ENCODE measurements at places on chromosomes 7 and 10.

- DNase-seq = no peak
Measured at GRCh38 chr10:29486433-29486832, 148.3 kb downstream of the SVIL start.

DNA sequence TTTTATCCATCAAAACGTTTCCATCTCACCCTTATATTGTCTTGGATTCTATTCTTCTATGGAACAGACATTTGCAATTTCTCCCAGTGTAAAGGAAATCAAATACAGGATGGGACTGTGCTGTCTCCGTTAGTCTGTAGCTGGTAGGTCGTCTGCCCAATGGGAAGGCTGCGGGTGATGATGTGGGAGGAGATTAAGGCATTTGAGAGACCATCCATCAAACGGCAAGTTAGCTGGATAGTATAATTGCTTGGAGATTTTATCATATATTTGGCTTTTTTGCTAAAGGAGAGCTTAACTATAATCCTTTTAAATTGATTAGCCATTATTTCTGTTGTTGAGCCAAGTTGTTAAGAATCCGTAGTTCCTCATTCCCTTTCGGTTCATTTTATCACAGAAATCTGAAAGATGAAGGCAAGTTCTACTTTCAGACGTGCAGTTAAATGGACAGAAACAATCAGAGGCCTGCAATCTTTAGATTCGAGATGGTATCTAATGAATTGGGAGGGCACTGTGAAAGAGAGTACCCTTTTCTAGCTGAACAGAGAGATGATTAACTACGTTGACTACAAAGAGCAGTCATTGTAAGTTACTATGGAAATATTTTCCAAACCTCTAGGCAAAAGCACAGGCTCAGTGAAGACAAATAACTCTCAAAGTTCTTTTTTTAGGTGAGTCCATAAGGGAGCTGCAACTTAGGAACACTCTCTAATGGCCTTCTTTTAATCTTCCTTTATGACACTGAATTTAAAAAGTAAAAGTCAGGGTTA lies 253.3 kb upstream of the KIAA1217 start:
- no peak for DNase-seq

DNA sequence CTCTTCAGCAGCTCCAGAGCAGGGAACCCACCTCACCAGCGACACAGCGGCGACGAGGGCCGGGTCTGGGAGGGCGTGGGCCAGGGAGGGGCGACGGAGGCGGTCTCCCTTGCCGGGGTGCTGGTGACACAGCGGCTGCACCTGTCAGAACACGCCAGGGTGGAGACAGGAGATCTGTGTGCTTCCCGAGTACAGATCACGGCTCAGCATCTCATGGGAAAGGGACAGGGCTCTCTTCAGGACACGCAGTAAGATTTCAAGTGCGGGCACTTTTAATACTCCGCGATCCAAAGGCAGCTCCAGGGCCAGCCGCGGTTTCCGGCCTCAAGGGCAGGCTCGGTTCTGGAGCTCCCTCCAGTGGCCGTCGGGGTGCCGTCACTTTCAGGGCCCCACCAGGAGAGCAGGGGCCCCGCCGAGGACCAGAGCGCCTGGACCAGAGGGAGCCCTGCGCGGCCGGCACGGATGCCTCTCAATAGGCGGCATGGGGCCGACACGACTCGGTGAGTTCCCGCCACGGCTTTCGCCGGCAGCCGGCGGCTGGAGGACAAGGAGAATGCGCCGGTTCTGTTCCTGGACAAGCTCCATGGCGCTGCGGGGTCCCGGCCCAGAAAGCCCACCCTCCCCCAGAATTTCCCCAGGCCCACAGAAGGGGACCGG lies 21.4 kb downstream of the GPR146 start:
- peak; percentile 100 for DNase-seq

- DNase-seq = no peak
Measured at GRCh38 chr7:22702516-22702915, 24.5 kb upstream of the IL6 start.

DNA sequence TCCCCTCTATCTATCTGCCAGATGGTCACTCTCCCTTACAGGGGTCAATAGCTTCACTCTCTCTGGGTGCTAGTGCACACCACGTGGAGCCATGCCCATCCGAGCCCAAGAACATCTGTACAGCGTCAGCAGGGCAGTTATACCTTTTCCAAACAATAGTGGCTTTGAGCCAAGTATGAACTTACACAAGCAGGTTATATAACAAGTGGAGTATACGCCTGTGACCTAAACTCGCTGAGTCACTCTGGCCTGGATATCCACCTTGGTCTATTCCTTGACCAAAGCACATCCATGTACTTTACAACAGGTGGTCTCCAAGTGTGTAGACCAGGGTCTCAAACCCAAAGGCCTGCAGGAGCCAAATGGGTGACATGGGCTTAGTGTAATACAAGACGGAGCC lies 20.3 kb downstream of the PLAC9 start:
- no peak for DNase-seq

DNA sequence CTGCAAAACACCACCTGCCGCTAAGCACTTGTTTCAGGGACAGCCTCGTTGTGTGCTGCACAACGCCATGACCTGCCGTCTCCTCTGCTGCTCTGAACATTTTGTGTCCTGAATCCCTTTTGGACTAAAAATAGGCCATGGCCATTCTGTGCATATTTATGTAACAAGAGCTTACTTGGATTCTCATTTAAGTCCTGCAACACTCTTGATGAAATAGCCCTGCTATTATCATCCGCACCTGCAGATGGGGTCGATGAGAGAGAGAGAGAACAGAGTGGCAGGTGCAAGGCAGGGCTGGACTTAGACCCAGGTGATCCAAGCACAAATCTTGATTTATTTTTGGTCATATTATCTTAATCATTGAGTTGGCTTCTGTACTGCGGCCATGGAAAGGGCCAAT lies 121.2 kb upstream of the PRKCQ start:
- DNase-seq = no peak

DNA sequence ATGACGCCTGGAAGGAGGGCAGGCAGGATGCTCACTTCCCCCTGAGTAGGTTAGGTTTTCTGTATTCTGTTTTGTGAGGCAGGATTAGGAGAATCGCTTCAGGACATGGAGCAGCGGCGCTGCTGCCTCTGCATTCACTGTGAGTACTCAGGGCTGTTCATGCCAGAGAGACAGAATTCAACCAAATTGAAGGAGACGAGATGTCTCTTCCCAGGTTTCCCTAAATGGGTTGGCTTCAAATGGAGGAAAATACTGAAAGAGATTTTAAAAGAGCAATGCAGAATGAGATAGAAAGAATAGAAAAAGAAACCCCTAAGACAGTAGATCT lies 21.9 kb upstream of the CNPY1 start:
- no peak for DNase-seq

Data from H54 (cell line).